ENCODE measurements at places on chromosomes 3 and 15.

GRCh38 chr3:122076491-122077292 is 21.5 kb downstream of the CD86 start:
- DNase-seq: no peak

GRCh38 chr3:58779934-58780333 is 113.4 kb upstream of the FAM3D start:
- DNase-seq: no peak

DNA sequence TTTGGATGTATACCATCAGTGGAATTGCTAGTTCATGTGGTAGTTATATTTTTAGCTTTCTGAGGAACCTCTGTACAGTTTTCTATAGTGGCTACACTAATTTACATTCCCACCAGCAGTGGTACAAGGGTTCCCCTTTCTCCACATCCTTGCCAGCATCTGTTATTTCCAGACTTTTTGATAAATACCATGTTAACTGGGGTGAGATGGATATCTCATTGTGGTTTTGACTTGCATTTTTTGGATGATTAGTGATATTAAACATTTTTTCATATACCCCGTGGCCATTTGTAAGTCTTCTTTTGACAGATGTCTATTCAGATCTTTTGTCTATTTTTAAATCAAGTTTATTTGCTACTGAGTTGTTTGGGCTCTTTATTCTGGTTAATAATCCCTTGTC is 455.6 kb upstream of the RARB start:
- no peak for DNase-seq

DNA sequence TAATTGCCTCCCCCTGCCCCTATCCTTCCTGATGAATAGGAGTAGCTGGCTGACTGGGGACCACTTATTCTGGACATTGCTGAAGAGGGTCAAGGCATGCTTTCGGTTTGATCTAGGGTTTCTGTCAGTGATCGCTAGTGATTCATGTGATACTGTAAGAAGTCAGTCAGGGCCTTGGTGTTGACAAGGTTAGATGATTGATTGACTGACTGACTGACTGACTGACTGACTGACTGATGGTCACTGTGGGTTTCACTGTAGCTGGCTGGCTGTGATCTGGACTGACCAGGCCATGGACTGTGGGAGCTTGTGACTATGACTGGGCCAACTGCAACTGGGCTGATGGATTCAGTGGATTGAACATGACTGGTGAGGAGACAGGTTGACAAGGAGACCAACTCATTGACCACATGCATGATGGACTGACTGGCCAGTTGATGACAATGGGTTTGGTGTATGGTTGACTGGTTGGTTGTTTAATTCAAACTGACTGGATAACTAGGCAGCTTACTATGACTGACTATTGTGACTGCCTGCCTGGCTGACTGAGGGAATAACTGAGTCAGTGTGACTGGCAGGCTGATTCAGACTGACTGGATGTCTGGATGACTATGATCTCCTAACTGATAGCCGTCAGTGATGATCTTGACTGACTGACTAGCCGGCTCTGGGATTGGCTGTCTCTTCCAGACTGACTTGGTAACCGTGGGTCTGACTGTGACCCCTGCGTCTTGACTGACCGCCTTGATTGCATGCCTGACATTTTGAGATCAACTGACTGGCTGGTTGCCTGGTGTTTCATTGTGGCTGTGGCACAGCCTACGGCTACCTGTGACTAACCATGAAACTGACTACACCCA is 509.9 kb downstream of the SHQ1 start:
- no peak for DNase-seq

DNA sequence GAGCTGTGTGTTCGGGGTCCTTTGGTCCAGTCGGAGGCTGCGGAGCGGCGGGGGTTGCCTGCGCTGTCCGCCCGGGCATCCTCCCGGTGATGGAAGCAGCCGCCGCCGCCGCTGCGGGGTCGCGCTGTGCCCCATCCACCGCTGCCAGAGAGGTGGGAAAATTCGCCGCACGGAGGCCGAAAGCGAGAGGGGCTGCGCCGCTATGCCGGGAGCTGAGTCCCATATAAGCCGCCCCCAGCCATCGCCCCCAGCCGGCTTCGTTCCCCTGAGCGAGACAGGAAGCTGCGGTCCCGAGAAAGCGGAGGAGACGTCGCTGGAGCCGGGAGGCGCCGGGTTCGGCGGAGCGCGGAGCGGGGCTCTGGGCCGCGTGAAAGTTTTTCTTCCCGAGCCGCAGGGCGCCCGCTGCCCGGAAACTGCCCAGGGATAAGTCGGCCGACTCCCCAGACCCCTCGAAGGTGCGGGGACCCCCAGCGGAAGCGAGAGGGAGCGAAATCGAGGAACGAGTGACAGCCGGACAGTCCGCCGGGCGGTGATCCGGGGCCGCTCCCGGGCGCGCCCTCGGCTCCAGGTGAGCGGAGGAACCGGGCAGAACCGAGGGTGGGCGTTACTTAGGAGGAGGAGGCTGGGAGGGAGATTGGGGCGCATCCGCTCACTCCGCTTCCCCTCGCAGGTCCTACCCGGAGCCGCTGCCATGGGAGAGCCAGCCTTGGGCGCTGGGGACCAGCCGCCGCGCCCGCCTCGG is 574 bp downstream of the CHST2 start:
- peak; percentile 23 for DNase-seq

GRCh38 chr3:69983546-69984265 is 15.8 kb upstream of the SAMMSON start:
- DNase-seq: no peak

DNA sequence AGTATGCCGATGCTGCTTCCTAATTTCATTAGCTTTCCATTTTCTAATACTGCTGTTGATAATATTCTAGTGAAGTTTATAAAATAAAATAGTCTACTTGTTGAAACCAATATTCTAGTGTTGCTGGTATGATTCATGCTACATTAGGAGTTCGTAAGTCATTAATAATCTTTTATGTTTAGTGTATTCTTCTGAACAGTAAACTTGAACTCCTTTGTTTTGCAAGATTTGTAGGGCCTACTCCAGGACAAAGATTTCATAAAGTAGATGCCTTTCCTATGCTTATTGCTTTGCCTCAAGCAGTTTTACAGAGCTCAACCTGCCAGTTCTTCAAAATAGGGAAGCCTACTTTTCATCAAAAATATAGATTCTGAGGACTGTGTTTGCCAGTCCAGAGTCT is 111.5 kb downstream of the RSRC1 start:
- DNase-seq: no peak

DNA sequence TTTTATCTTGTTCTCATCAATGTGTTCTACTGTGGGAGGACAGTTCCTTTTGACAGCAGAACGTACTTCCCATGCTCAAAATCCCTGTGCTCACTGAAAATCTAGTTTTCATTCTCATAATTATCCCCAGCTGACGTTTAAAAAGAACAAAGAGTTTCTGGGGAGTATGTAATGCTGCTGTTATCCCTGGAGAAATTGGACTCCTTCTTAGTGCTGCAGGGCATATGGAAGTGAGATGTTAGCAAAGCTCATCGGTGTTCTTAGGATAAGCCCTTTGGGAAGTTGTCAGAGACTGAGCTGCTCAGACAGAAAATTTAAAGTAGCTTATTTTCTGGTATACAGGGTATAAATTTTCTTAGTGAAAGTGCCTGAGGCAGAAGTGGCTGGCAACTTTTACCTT is 66.5 kb downstream of the CDAN1 start:
- DNase-seq: no peak

GRCh38 chr15:81060907-81061306 is 60.2 kb downstream of the TLNRD1 start:
- DNase-seq: no peak

- no peak for DNase-seq
Observed at GRCh38 chr15:97521381-97522285, 438.9 kb upstream of the ARRDC4 start.

DNA sequence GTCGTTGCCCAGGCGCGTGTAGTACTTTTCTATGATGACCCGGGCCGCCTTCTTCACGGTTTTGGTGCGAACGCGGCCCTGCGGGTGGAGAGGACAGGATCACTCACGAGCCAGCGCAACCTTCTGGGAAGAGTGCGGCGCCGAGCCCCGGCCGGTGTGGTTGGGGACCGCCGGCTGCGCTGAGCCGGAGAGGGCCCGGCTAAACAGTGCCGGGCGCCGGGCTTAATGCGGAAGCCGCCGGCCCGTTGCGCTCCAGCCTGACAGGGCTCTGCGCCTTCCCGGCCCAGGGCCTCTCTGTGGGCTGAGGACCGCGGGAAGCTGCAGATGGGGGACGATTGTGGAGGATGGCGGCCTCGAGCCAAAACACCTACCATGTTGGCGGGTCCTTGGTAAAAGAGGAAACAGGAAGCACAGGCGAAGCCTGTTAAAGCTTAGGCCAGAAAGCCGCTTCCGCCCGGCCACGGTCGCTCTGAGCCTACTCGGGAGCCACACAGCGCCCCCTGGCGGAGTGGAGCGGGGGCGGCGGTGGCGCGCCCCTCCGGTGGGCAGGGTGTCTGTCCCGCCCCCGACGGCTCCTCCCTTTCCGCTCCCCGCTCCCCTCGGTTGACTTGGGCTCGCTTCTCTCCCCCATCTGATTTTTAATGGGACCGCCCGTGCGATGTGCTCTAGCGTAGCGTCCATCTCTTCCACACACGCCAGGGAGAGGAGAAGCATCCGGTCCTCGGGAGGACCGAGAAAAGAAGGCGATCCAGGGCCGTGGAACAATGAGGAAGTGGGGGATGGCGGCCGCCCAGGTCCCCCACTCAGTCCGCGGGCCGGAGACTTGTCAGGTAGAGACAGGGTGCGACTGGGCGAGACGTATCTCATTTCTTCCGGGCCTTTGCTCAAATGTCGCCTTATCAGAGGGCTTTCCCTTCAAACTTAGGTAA is at the start of gene RPS17:
Gene RPS17 (minus strand): TSS at position 403 of the 929 bp plus-strand sequence. CDS start 29 bp downstream, at position 374.
- DNase-seq: peak; percentile 99

GRCh38 chr15:47764666-47765065 is 47.4 kb downstream of the SEMA6D start:
- no peak for DNase-seq

GRCh38 chr15:92480361-92480760 is 86.7 kb downstream of the ST8SIA2 start:
- no peak for DNase-seq

GRCh38 chr3:72973031-72973723 is 23.4 kb upstream of the PPP4R2 start:
- DNase-seq: no peak

Data from activated gamma-delta T cell treated with Interleukin-2 at 50 U/mL for 16 hours (primary cell).